ENCODE measurements at places on chromosomes 6 and 20. TPM values are rescaled to one million over a fixed set of nuclear protein-coding genes. Genes with fewer than 3 reads are reported as not detected.

TAP2 gene
- 17.3 TPM for total RNA-seq

C6orf141 gene
- total RNA-seq = 0.42 TPM

BPIFB2 gene
- not detected for total RNA-seq

TRIM38 gene
- 25.1 TPM for total RNA-seq

SAPCD1 gene
- total RNA-seq = 13.3 TPM

IL17A gene
- total RNA-seq = not detected

KIF3B gene
- total RNA-seq = 20.7 TPM

PAK5 gene
- total RNA-seq = not detected

ARFGAP1 gene
- total RNA-seq = 119 TPM

ZNF391 gene
- total RNA-seq = 2.3 TPM

DDR1 gene
- 23.8 TPM for total RNA-seq
